Mammary epithelial cell (primary cell): ENCODE measurements at places on chromosomes 6 and 20.

DNA sequence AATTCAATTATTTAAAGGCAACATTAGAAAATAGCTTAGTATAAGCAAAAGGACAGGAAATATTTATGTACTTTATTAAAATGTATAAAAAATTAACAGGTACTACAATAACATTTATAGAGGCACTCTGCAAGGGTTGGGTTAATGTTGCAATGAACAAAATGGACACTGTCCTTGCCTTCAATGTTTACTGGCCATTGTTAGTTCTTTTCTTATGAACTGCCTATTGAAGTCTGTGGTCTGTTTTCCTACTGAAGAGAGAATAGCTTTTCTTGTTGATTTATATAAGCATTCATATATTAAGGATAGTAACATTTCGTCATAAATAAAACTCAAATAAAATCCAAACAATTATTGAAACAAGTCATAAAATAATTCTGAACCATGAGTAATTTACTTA lies 135.3 kb upstream of the BEND6 start:
- no peak for DNase-seq

GRCh38 chr6:2961506-2961905 lies 9.9 kb downstream of the SERPINB6 start:
- no peak for DNase-seq

- DNase-seq, result no peak
Measured at GRCh38 chr6:137353346-137353745, 134.2 kb upstream of the IFNGR1 start.

DNA sequence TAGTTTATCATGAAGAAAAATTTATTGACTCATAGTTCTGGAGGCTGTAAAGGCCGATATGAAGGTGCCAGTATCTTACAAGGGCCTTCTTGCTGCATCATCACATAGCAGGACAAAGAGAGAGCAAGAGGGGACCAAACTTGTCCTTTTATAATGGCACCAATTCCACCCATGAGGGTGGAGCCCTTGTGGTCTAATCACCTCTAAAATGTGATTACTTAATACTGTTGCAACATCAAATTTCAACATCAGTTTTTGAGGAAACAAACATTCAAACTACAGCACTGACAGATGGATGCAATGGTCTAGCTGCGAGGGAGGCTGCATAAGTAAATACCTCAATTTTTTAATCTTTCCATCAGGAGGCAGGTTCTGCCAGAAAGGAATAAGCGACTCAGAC lies 76.7 kb upstream of the LAMA2 start:
- peak; percentile 3 for DNase-seq

GRCh38 chr6:109082188-109082577 lies 12.5 kb downstream of the SESN1 start:
- DNase-seq, result peak; percentile 26

DNA sequence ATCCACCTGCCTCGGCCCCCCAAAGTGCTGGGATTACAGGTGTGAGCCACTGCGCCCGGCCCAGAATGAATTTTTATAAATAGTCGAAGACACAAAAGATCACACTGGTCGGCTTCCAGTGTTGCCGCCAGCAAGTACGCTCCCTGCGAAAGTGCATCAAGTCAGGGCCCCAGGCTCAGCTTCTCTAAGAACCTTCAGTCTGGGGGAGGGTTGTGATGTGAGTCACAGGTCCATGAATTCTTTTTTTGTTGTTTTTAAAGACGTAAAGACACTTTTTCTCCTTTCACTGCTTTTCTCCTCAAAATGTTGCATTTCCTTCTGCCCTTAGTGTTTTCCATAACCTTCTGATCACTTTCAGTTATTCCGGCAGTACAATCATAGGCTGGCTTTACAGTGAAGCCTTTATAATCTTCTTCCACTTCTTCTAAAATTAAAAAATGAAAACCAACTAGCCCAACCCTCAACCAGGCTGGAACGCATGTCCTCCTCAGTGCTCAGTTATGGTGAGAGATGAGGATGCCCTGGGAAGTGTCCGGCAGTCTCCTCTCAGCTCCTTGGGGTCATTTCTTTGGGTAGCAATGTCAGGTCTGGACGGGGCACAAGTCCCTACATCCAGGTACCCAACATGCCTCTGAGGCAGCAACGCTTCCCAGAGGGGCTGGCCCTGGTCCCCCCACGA lies 66.6 kb downstream of the CSE1L start:
- no peak for DNase-seq

GRCh38 chr6:71245265-71246049 lies 43.2 kb upstream of the OGFRL1 start:
- DNase-seq, result no peak

GRCh38 chr20:46100988-46101387 lies 11.2 kb upstream of the NCOA5 start:
- DNase-seq, result no peak

- no peak for DNase-seq
Measured at GRCh38 chr6:116300566-116300965, 20.8 kb upstream of the TSPYL1 start.

DNA sequence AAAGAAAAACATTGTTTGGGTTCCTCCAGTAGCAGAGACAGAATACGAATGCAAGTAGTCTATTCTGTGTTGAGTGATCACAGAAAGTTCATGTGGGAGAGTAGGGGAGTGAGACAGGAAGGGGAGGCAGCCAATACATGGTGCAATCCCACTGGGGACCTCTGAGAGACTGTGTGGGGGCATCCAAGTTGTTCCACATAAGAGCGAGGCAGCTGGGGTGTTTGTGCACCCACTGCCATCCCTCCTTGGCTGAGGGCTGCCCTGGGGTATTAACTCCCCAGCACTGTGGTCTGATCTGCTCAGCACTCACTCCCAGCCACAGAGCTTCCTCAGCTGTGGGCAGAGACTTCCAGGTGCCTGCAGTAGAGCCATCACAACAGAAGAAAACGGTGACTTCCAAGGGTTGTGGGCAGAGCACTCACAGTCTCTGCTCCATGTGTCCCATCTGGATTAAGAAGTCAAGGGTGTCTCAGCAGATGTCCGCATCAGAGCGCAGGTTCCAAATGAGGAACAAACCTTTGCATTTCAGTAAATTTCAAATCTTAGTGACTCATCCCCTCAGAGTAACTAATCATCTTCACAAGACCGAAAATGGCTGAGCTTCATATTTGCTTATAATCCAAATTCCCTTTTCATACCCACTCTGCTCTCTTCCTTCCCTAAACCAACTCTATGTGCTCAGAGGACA lies 101.9 kb upstream of the NAA20 start:
- DNase-seq, result no peak

- no peak for DNase-seq
Measured at GRCh38 chr6:21603082-21603952, 9.8 kb downstream of the SOX4 start.

DNA sequence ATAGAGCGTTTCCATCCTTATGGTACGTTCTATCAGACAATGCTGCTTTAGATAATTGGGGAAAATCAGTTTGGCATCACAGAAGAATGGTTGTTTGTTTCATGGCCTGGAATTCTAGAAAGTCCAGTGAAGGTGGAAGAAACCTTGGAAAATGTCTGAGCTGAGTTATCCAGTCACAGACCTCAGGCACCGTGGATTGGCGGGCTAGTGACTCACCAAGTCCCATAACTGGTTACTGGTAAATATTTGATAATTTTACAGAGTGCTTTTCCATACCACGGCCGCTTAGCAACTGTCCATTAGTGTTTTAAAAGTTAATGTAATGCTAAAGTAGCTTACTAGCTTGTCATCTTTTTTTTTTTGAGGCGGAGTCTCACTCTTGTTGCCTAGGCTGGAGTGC lies 99.4 kb downstream of the SLC35B3 start:
- DNase-seq, result no peak

- peak; percentile 57 for DNase-seq
Measured at GRCh38 chr6:46781478-46782378, 11.5 kb upstream of the MEP1A start.

- DNase-seq, result no peak
Measured at GRCh38 chr20:64082126-64082731, 2.0 kb downstream of the LKAAEAR1 start.

DNA sequence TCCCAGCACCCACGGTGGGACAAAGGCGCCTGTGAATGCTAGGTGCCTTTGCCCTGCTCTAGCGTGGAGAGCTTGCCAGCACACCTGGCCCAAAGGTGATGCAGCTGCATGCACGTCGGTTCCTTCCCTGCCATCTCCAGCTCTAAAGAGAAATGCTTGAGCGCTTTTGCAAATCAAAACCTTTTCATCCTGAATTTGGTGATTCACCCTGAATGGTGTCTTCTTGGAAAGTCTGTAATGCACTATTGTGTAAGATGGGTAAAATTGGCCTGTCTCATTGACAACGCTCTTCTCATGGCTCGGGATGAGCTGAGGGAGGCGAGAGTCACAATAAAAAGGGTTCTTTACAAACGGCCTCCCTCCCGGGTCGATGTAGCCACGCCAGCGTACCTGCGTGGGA lies 103.1 kb upstream of the ID4 start:
- no peak for DNase-seq

DNA sequence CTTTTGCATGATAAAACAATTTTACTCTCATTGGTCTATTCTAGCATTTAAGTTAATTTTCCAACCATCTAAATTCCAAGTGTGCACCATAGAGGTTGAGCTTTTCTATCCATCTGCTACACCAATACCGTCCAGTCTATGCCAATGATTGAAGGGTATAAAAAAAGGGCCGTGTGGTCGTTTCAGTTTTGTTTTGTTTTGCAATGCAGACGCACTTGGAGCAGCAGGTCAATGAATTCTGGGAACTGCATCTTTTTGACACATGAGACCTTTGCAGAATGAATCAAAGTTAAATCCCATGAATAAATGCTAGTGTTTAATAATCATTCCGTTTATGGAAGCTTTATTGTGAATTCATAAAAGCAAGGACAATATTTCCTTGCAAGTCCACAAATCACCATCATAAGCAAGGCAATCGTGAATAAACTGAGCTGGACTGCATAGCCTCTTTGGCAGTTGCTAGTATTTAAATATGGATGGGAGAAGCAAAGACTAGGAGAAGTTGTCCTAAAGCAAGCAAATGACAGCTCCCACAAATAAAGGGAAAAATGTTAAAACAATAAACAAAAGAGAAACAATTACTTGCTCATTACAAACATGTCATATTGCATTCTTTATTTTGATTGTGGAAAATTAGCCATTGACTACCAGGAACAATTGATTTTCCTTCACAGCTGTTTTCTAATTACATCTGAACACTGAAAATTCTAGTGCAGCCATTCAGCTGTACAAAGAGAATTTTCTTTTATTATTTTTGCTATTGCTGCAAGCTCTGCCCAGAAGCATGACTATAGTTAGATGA lies 649.7 kb upstream of the GJE1 start:
- DNase-seq, result no peak

DNA sequence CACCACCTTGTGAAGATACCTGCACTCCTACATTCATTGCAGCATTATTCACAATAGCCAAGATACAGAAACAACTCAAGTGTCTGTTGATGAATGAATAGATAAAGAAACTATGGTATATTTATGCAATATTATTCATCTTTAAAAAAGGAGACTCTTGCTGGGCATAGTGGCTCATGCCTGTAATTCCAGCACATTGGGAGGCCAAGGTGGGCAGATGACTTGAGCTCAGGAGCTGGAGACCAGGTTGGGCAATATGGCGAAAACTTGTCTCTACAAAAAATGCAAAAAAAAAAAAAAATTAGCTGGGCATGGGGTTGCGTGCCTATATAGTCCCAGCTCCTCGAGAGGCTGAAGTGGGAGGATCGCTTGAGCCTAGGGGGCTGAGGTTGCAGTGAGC lies 119.8 kb downstream of the GJA1 start:
- DNase-seq, result no peak

GRCh38 chr6:7154341-7155139 lies 46.8 kb downstream of the RREB1 start:
- DNase-seq, result no peak

DNA sequence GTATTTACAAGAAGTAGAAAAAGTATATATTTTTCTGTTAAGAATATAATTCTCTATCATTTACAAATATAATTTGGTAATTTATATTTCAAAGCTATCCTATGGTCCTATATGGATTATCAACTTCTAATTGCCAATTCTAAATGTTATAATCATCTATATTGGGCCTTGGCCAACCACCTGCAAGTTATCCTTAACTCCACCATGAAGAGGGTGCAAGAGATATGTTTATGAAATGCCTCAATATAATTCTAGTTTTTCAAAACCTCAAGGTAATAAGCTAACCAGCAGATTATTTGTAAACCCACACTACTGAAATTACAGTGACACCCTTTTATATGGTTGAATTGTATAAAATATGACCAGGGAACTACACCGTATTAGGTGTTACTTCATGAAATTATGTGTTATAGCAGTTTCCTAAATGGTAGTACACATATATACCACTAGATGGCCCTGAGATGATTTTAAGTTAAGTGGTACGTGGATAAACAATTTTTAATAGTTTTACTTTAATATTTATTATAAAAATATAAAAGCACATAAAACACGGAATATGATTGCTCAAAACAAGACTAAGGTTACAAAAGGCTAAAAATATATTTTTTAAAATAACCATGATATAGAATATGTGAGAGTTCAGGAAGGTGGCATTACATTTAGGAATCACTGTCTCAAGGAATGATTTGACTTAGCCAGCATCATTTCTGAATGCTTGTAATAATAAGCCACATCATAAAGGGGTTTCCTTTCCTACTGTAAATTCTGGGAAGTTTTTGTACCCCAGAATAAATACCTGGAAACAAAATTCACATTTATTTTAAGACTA lies 9.8 kb upstream of the PNISR start:
- peak; percentile 9 for DNase-seq

- DNase-seq, result no peak
Measured at GRCh38 chr6:2857580-2858337, 16.1 kb upstream of the SERPINB1 start.
